Foreskin melanocyte (primary cell): ENCODE measurements at places on chromosomes 3 and 15.

DNA sequence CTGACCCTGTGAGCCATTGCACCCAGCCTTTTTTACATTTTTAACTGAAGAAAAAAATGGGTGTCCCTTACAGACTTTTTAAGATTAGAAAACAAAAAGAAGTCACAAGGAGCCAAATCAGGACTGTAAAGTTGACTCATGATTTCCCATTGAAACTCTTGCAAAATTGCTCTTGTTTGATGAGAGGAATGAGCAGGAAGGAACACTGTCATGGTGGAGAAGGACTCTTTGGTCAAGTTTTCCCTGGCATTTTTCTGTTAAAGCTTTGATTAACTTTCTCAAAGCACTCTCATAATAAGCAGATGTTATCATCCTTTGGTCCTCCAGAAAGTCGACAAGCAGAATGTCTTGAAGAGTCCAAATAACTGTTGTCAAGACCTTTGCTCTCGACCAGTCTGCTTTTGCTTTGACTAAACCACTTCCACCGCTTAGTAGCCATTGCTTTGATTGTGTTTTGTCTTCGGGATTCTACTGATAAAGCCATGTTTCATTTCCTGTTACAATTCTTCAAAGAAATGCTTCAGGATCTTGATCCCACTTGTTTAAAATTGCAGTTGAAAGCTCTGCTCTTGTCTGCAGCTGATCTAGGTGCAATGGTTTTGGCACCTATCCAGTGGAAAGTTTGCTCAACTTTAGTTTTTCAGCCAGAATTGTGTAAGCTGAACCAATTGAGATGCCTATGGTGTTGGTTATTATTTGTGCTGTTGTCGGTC is 369.4 kb downstream of the MAGI1 start:
- DNase-seq = no peak

GRCh38 chr3:42500091-42500490 is 2.4 kb upstream of the VIPR1 start:
- DNase-seq = no peak

GRCh38 chr3:129224984-129225393 is 24.4 kb upstream of the COPG1 start:
- peak; percentile 68 for DNase-seq

GRCh38 chr3:58170376-58170775 is 40.4 kb downstream of the DNASE1L3 start:
- no peak for DNase-seq

DNA sequence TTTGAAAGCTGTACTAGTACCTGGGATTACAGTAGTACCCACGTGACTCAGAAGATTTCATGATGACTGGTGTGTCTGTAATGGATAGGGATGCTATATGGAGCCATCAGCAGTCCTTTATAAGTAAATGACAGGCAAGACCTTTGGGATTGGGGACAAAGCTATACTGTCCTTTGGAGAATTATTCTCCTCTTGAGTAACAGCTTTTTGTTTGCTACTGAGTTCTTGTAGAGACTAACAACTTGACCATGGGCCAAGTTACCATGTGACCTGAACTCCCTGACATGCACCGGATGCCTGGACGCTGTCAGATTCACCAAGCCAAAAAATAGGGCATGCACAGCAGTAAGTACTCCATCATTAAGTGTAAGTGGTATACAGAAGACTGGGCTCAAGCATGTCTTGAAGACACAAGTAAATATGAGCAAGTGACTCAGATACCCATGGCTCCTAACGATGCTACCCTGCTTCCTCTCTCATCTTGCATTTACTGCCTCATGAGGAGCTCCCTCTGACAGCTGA is 12.9 kb downstream of the SEC11A start:
- peak; percentile 86 for DNase-seq

DNA sequence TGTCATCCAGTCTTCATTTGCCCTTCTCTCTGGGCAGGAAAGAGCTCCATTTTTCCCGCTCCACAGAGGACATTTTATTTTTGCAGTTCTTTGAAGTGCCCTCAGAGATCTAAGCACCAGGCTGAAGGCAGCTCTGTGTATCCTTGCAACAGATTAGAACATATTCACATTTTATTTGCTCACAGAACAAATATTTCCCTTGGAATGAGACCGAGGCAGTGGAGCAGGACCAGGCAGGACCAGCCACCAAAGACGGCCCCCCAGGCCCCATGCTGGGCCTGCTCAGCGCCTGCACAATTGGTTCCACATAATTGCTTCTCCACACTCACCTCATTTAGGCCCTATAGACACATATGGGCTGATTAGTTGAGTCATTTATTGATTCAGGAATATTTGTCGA is 15.7 kb upstream of the ETV5 start:
- no peak for DNase-seq

- no peak for DNase-seq
Measured at GRCh38 chr3:50162034-50162883, 7.1 kb downstream of the SEMA3F start.

- DNase-seq = no peak
Measured at GRCh38 chr15:38740206-38740605, 175.6 kb upstream of the RASGRP1 start.

- no peak for DNase-seq
Measured at GRCh38 chr15:85403745-85404144, 23.3 kb downstream of the AKAP13 start.

DNA sequence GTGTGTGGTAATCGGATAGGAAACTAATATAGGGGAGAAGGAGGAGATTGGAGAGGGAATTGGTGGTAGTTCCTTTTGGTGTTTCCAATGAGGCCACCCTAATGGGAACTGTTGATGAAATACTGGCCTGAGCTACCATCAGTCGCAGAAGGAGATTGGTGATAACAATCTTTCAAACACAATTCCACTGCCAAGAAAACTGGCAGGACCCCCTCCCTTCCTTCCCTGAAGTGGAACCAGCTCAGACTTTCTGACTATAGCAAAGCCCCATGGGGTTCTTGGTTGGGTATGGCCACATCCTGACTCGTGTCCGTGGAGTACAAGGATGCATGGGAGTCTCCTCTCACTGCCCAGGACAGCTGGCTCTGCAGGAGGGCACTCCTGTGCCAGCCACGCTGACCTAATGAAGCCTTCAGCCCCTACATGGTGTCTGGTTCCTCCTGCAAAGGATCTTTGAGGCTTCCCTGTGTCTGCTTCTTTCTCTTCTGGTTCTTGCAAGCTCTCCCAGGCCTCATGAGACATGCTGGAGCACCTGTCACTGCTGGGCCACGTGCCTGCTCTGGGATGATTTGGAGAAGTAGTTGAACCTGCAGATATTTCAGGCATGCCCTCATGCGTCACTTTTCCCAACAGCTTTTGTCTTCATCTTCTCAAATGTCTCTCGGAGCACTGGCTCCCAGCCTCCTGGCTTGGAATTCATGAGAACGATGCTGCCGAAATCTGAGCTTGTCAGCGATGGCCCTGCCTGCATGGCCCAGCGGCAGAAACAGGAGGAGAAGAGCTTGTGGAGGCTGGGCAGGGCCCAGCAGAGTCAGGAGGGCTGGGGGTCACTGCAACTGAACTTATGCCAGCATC is 90.0 kb upstream of the ADPGK start:
- no peak for DNase-seq

GRCh38 chr15:92675485-92675884 is 19.9 kb upstream of the FAM174B start:
- DNase-seq = no peak

- no peak for DNase-seq
Measured at GRCh38 chr15:78866803-78867202, 5.9 kb upstream of the MORF4L1 start.
